AG04450 (cell line): ENCODE measurements at places on chromosomes 5 and 9.
A peak's percentile ranks its signal among the peaks of the same experiment; 100 is the strongest.

DNA sequence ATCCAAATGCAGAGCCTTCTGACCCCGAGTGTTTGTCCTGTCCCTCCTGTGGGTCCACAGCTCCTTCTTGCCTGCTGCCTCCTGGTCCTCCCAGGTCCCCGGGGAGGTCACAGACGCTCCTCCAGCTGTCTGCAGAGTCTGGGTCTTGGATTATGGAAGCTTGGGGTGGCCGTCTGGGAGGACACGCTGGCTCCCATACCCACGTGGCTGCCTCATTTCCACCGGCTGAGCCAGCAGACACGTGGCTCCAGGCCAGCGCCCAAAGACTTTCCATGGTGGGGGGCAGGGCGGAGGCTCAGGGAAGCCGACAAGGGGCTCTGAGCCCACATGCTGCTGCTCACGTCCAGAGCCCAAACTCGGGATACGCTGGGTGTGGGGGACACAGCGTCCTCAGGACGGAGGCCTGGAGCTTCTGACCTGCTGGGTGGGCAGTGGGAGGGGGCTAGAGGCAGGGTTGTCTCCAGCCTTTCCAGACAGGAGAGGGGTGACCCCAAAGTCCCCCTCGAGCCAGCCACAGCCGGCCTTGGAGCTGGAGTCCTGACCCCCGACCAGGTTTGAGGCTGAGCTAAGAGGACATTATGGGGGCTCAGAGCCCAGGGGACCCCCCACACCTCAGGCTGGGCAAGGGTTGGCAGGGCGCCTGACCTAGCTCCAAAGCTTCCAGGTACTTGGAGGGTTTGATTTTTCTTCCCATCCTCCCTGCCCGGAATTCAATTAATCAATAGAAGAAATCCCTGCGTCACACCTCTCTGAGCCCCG, 24.2 kb upstream of the RNU6ATAC start:
- DNase-seq = no peak

- no peak for DNase-seq
Observed at GRCh38 chr9:89078860-89079259, 87.6 kb downstream of the S1PR3 start.

- DNase-seq = no peak
Observed at GRCh38 chr5:158407824-158408195, 548.9 kb upstream of the CLINT1 start.

DNA sequence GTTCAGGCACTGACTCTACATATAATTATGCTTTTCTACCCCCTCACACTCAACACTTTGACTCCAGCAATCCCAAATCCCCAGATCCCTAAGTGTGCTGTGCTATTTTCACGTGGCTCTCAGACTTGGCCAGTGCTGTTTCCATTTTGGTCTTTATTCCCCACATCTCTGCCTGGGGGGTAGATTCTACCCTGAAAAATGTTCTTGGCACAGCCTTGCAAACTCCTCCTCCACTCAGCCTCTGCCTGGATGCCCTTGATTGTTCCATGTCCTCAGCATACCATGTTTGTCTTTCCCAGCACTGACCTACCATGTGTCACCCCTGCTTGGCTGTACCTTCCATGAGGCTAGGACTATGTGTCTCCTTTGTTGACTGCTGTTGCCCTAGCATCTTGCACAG, 43.0 kb downstream of the FXN start:
- DNase-seq = no peak

GRCh38 chr9:9913276-9913832, 699.4 kb downstream of the PTPRD start:
- DNase-seq = no peak

DNA sequence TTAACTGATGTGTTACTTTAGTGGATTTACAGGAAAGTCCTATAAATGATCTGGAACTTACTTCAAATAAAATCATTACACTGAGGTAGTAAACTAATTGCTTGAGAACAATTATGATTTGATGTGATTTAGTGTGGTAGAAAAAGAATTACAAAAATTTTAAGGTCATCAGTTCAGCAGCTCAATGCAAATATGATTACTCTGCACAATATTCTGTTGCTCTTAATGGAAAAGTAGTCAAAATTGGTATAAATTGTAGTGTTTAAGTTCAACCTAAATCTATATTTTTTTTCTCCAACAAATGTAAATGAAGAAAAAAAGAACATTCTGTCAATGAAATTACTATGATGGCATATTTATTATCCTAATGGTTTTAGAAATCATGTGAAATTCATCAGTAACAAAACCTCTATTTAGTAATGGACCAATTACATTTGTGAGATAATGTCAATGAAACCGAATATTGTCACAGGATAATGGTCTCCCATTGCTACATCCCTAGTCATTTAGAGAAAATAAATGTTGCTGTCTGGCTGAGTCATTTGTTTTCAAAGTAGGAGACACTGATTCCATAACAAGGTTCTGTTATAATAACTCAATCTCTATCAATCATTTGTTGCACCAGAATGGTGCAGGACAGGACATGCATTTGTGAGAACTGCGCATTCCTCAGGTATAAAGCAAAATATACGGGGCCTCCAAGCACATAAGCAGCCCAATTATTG, 177.1 kb downstream of the NFIB start:
- no peak for DNase-seq

- no peak for DNase-seq
Observed at GRCh38 chr5:71786337-71787055, 67.4 kb downstream of the CARTPT start.

DNA sequence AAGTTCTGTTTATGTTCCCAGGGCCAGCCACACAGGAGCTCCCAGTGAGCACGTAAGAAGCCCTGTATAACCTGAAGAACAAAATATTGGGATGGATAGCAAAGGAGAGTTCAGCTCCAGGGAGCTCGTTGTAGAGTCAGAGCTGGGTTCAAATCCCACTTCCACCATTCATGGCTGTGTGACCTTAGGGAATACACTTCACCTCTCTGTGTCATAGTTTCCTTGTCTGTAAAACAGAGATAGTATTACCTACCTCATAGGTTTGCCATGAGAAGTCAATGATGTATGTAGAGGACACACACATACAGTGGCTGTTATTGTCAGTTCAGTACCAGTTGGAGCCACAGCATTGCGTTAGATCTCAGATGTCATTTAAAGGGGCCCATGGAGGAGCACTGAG, 67.4 kb downstream of the MACROH2A1 start:
- DNase-seq = no peak

GRCh38 chr9:99773468-99774138, 48.1 kb upstream of the NR4A3 start:
- no peak for DNase-seq

- no peak for DNase-seq
Observed at GRCh38 chr5:178377583-178378270, 145.1 kb upstream of the PHYKPL start.

- DNase-seq = no peak
Observed at GRCh38 chr5:143955141-143955540, 143.2 kb downstream of the HMHB1 start.

GRCh38 chr5:80192507-80193241, 63.2 kb downstream of the SERINC5 start:
- DNase-seq = no peak

GRCh38 chr9:92762781-92763708, 1.6 kb downstream of the BICD2 start:
- no peak for DNase-seq

DNA sequence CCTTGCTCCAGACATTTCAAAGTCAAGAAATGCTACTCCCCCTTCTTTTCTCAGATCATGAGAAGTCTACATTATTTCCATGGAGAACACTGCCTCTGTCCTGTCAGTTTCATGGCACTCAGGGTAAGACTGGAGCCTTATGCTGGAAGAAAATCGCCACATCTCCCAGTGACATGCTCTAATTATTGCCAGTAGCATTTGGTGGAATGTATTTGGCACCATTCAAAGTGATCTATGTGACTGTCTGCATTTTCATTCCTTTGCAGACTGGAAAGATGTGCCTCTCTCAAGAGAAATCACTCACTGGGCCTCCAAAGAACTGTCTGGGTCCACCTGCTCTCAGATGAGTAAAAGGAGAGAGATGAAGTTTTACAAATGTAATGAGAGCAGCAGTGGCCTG, 840 bp upstream of the PLCXD3 start:
- DNase-seq = no peak

GRCh38 chr9:122229485-122229837, 704 bp upstream of the LHX6 start:
- DNase-seq = no peak

DNA sequence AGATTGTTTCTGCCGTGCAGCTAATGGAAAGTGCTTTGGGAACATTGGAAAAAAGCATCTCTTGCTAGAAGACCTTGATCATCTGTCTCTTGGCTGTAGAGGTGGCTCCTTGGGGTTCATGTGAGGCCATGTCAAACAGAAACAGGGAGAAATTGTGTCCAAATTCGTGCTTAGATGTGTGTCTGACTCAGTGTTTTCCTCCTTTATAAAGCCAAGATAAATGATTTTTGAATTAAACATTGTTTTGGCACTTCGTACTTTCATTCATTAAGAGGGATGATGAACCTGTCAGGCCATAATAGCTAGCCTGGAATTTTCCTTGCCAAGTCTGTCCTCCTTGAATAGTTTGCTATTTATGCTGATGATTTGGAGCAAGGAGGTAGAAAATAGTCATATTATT, 143.8 kb downstream of the FBXL7 start:
- no peak for DNase-seq

GRCh38 chr9:129675620-129676019, 10.2 kb downstream of the PRRX2 start:
- DNase-seq = no peak

- no peak for DNase-seq
Observed at GRCh38 chr9:87378676-87379075, 119.0 kb upstream of the DAPK1 start.

DNA sequence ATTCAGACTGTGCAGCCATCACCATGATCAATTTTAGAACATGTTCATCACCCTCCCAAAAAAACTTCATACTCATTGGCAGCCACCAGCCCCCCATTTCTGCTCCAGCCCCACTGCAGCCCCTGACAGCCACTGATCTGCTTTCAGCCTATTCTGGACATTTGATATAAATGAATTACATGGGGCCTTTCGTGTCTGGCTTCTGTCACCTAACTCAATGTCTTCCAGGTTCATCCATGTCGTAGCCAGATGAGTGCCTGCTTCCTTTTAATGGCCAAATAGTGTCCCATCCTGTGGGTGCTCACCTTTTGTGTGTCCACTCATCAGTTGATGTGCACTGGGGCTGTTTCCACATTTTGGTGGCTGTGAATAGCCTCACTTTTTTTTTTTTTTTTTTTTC, 63.5 kb downstream of the HMCN2 start:
- DNase-seq = no peak

GRCh38 chr9:129646252-129646651, 4.3 kb upstream of the ASB6 start:
- no peak for DNase-seq

GRCh38 chr5:56326770-56327169, 93.6 kb upstream of the ANKRD55 start:
- DNase-seq = no peak

DNA sequence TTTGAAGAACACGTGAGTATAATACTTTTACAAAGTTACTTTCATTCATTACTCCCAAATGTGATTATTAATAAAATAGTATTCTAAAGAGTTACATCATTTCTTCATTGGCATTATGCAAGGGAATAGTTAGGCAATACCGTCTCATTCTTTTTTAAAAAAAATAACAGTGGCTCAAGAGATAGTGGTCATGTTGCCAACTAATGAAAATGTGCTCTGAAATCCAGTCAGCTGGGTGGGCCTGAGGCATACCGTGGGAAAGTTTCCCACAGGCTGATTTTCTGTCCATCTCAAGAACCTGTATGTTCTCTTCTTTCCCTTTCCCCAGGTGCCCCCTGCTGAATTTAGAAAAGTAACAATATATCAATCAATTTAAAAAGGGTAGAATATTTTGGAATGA, 40.8 kb upstream of the ROPN1L start:
- no peak for DNase-seq

- DNase-seq = no peak
Observed at GRCh38 chr5:148857474-148857873, 31.1 kb downstream of the ADRB2 start.

DNA sequence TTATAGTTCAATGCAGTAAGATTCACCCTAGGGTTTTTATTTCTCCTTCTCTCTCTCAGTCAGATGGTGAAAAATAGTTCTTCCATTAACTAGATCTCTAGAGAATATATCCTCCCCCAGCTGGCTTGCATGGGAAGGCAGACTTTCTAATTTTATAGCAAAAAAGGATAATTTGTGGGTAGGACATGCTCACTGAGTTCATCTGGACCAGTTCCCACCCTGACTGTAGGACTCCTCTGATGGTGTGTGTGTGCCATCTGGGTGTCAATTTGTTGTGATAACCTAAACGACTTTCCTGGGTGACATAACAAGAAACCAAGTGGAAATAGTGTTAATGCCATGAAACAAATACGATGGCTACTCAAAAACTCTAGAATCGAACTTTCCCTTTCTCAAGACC, 44.9 kb downstream of the APBA1 start:
- DNase-seq = no peak

GRCh38 chr5:38866362-38867031, 20.7 kb downstream of the OSMR start:
- DNase-seq = no peak

- no peak for DNase-seq
Observed at GRCh38 chr9:124035001-124035650, 23.6 kb downstream of the LHX2 start.

DNA sequence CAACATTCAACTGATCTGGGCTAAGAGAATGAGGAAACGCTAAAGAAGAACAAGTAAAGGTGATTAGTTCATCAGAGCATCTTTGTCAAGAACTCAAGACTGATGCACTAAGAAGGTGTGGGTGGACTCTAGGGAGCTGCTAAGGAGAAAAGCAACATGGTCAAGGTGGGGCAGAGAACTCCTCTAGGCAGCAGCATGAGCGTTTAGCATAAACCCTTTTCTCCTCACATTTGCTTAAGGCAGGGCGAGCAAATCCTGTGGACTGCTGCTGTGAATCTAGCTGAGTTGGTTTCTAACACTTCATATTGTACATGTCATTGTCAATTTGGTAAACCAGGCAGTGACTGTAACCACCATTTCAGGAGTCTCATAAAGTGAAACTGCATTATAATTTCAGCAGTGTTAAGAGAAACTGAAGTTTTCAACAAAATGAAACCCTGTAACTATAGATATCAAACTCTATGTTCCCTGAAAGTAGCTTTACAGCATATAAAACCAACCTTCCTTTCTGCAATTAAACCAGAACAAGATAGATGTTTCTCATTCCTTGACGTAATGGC, 45.9 kb upstream of the MAN2A1 start:
- DNase-seq = no peak

- peak; percentile 78 for DNase-seq
Observed at GRCh38 chr5:55159763-55160492, at the start of gene GPX8. Gene GPX8 (plus strand): TSS chr5:55160171. CDS start chr5:55160193, 22 bp downstream.

- DNase-seq = no peak
Observed at GRCh38 chr5:178232920-178233429, 373 bp upstream of the PHYKPL start.

GRCh38 chr9:121367306-121368137, 2.5 kb downstream of the STOM start:
- DNase-seq = no peak

DNA sequence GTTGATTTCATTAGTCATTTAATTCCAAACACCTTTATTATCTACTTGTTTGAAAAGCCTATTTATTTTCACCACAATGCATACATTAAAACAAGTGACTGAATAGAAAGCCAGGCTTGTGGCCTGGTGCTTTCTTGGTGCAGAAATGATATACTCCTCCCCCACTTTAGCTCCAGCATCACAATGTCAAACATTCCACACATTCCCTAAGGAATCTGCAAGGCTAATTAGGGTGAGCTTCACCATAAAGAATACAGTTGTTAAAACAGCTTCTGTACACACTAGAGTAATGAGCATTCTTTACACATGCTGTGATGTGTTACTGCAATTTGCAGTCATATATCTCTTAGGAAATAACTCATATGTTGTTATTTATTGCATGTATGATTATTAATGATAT, 705.7 kb downstream of the CETN3 start:
- DNase-seq = no peak
